A172 (cell line): ENCODE measurements at places on chromosomes 4 and X. TPM values are rescaled to one million over a fixed set of nuclear protein-coding genes. Genes with fewer than 3 reads are reported as not detected.
A peak's percentile ranks its signal among the peaks of the same experiment; 100 is the strongest.

- DNase-seq: no peak
These were observed 263.3 kb upstream of the GPRIN3 start for GRCh38 chr4:89570931-89571330.

- DNase-seq: peak; percentile 37
These were observed 31.5 kb upstream of the IL21 start for GRCh38 chr4:122652379-122652778.

DNA sequence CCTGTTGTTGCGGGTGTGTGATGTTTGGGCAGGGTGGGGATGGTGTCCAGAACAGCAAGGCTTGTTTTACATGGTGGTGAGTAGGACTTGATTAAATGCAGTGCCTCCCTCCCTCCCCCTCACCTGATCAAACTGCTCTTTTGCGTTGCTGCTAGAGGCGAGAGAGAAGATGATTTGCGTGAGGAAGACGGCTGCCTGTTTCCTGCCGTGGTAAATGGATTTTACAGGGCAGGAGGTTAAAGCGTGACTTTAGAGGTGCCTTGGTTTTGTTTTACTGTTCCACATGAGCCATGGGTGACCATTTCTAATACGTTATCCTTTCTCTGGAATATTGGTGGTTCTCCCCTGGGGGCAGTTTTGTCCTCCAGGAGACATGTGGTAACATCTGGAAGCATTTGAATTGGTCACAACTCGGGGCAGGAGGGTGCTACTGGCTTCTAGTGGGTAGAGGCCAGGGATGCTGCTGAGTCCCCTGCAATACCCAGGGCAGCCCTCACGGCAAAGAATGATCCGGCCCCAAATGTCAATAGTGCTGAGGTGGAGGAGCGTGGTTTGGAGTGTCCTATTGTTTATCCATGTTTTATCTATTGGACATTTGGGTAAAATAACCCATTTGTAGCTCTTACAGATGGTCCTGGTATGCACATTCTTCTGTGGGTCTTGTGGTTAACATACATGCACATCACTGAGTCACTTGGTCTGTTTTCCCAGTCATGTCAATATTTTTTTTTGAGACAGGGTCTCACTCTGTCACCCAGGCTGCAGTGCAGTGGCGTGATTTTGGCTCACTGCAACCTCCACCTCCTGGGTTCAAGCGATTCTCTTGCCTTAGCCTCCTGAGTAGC, 73.7 kb downstream of the SHROOM2 start:
- DNase-seq: no peak

- no peak for DNase-seq
These were observed 211.3 kb downstream of the ARHGAP10 start for GRCh38 chr4:147943159-147943638.

GRCh38 chrX:120446498-120446897, 22.6 kb downstream of the LAMP2 start:
- peak; percentile 34 for DNase-seq

DNA sequence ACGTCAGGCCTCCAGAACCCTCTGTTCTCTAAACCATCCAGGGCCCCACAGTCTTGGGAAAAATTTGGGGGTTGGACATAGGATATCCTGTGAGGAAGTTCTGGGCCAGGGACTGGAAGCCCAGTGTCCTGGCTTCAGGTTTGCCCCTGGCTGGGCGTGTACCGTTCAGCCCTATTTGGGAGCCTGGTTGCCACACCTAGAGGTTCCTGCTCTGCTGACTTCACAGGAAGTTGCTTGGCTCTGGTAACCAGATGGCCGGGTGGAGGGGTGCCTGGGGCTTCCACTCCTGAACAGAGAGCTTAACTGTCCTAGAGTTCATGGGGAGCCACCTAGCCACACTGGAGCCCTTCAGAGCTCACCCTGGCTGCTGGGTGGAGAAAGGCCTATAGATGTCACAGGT, 1.1 kb downstream of the TAFAZZIN start:
- peak; percentile 28 for DNase-seq

GRCh38 chr4:18020145-18020670, 1.3 kb downstream of the LCORL start:
- DNase-seq: peak; percentile 4

DNA sequence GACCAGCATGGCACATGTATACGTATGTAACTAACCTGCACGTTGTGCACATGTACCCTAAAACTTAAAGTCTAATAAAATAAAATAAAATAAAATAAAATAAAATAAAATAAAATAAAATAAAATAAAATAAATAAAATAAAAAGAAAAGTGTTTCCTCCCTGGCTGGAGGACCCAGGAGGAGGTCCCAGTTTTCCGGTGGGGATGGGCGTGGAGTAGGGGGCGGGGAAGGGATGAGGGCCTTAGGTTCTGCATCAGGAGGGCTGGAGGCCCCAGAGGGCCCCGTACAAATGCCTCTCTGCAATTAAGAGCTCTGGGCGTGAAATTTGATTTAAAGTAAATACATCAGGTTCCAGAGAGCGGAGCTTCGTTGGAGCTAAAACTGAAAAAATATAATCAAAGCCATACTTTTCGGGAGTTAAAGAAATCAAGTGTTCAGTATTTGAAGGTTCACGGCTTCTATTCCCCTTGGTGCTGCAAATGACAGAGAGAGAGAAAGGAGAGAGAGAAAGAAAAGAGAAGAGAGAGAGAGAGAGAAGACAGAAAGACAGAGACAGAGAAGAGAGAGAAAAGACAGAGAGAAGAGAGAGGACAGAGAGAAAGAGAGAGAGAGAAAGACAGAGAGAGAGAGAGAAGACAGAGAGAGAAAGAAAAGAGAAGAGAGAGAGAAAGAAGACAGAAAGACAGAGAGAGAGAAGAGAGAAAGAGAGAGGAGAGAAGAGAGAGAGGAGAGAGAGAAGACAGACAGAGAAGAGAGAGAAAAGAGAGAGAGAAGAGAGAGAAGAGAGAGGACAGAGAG, 8.7 kb upstream of the SHOX start:
- no peak for DNase-seq

DNA sequence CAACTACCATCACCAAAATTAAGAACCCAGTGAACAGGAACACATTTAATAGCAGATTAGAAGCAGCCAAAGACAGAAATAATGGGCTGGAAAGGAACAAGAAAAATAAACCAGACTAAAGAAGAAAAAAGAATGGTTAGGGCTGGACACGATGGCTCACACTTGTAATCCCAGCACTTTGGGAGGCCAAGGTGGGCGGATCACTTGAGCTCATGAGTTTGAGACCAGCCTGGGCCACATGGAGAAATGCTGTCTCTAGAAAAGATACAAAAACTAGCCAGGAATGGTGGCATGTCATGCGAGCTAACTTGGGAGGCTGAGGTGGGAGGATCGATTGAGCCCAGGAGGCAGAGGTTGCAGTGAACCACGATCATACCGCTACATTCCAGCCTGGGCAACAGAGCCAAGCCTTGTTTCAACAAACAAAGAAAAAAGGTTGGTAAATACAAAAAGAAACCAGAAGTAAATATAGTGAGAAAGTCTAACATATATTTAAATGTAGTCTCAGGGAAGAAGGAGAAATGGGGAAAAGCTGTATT, 102.0 kb downstream of the AFAP1 start:
- DNase-seq: no peak

DNA sequence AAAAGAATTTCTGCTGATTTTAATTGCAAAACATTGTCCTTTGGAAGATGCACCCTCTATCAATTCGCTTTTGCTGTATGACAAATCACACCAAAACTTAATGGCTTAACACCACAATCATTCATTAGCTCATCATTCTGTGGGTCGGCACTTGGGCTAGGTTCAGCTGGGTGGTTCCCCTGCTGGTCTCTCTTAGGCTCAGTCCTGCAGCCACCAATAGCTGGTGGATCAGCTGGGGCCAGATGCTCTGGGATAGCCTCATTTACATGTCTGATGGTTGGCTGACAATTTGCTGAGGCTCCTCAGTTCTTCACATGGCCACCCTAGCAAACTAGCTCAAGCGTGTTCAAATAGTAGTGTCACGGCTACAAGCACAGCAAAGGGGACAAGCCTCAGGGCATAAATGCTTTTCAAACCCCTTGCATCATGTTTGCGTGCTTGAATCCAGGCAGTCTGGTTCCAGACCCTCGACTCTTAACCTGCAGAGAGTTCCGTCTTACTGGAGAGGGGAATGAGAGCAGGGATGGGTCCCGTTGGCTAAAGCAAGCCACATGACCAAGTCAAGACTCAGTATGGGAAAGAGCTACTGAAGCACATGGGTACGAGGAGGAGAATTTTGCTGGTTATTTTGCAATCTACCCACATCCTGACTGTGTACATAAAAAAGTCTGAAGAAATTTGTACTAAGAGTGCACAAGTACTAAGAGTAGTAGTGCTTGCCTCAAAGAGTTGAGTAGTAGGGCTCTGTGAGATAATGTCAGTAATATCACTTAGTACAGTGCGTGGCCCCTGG, 7.5 kb upstream of the ACSL1 start:
- DNase-seq: no peak

DNA sequence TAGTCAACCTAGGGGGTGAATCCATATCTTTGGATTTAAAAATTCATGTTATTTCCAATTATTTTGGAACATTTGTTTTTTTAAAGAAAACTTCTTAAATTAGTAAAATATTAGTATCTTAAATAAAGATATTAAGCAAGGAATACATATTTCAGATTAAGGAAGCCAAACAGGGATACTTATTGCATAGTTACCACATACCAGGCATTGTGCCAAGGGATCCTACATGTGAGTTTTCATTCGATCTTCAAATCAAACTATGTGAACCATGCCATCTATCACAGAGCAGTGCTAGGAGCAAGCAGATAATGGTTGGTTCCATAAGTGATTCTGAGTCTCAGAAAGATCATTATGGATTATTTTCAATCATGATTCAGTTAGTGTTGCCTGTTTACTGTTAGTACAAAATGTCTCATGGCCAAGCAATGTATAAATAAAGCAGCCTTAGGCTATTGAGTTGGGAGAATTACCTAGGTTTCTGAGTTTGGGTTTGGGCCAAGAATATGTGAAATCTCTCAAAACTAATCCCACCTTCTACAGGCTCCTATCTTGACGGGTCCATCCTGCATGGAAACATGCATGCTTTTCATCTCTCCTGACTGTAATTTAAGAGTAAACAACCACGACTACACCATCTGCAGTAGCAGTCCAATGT, 176.7 kb downstream of the NPFFR2 start:
- no peak for DNase-seq

GRCh38 chr4:27616166-27616565, 755.5 kb downstream of the STIM2 start:
- no peak for DNase-seq

Gene GC
- not detected in 2 replicates for total RNA-seq

Gene GPRASP2
- 10.2 and 12.2 TPM in 2 replicates for total RNA-seq

Gene NRK
- total RNA-seq: not detected in 2 replicates

Gene PNMA3
- not detected in 2 replicates for total RNA-seq
